DMS 273 treated with DMSO at 0.1 percent for 48 hours (cell line): ENCODE measurements at places on chromosomes 12 and 14.

DNA sequence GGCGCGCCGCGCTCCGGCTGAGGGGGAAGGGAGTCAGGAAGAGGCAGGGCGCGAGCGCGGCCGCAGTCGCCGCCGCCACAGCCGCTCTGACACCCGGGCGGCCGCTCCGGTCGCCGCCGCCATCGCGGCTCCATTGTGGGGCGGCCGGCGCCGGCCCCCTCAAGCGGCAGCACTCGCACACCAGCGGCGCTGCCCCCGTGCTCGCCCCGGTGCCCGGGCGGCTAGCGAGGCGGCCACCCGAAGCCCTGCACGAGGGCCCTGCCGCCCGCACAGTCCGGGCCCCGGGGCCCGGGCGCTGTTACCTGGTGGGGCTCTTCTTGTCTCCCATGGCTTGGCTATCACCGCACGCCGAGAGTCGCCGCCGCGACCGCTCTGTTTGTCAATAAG lies 202 bp downstream of the YAF2 start:
- DNase-seq = no peak

DNA sequence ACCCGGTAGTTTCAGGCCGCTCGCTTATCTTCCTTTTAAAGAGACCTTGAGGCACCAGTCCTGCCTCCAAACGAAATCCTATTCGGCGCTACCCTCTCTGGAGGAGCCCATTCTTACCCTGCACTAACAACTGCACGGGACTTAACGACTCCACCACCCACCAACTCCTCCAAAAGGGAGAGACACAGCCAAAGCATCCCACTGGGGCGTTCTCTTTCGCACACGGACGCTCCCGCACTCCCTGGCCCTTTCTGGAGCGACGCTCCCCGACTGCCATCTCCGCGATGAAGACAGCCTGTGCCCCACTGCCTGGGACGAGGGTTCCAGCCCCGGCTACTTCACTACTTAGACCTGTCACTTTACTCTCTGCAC lies 650 bp downstream of the GALC start:
- DNase-seq = no peak

- DNase-seq = no peak
Observed at GRCh38 chr14:90456551-90456950, 59.7 kb downstream of the CALM1 start.

- no peak for DNase-seq
Observed at GRCh38 chr12:131850856-131851559, 22.8 kb downstream of the MMP17 start.

DNA sequence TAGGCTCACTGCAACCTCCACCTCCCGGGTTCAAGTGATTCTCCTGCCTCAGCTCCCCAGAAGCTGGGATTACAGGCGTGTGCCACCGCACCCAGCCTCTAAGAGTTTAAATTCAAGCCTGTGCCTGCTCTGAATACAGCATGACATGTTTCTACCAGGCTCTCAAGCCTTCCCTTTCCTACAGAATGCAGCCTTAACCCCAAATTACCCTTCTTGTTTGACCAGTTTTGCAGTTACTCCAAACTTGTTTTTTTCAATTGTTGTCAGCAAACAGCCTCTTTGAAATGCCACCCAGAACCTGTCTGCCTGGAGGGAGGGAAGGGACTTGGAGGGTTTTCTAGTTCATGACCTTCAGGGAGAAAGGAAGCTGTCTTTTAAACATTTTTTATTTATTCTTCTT lies 15.4 kb downstream of the GLTP start:
- DNase-seq = no peak

DNA sequence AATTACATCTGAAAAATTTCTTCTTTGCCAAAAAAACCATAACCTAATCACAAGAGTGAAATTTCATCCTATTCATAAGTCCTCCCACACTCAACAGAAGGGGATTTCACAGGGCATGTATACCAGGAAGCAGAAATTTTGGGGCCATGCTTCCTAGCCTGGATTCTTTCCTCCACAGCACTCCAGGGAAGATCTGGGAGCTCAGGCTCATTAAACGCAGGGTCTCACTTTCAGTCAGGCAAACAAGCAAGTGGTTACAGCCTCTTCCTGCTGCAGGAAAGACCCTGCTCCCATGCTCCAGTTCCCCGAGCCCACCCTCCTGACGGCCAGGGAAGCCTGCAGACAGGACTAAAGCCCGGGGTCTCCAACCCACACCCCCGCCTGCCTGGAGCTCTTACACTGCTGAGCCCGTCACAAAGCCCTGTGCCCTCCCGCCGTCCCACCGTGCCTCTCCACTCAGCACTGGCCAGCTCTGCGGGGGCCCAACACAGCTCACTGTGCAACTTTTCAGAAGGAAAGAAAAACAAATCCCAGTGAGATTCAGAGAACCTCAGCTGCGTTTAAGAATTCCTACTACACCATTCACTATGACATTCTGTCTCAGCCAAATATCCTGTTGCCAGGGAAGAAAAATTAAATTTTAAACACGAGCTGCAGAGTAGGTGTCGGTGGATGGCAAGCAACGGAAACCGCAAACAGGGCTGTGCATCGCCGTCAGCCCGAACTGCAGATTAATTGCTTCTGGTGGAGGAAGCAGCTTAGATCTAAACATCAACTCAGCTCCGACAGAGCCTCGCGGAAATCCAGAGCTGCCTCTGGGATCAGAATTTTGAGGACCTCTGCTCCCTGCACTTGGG lies 106.7 kb upstream of the SFSWAP start:
- no peak for DNase-seq

- DNase-seq = no peak
Observed at GRCh38 chr14:99522457-99522891, 41.3 kb downstream of the CCNK start.

- no peak for DNase-seq
Observed at GRCh38 chr12:55972042-55972441, 1.8 kb upstream of the RAB5B start.

DNA sequence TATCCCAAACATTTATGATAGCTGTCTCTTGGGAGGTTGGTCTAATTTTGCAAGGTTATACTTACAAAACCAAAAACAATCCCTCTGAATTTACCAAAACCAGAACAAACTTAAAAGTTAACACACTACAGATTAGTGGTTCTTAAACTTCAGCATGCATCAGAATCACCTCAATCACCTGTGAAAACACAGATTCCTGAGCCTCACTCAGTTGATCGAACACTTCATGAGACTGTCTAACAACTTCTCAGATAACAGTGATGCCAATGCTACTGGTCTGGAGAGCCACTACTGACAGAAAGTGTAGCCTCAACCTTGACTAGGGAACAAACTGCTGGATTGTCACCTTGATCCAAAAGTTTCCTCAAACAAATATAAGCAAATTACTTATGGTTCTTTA lies 44.2 kb downstream of the ATP2B1 start:
- DNase-seq = no peak

GRCh38 chr12:126454581-126454980 lies 1389.3 kb downstream of the AACS start:
- DNase-seq = no peak

GRCh38 chr12:76152181-76152807 lies 67.8 kb upstream of the NAP1L1 start:
- DNase-seq = no peak

- no peak for DNase-seq
Observed at GRCh38 chr12:127480775-127481314, 786.1 kb upstream of the TMEM132C start.

GRCh38 chr12:113500306-113500675 lies 28.6 kb upstream of the LHX5 start:
- DNase-seq = no peak

DNA sequence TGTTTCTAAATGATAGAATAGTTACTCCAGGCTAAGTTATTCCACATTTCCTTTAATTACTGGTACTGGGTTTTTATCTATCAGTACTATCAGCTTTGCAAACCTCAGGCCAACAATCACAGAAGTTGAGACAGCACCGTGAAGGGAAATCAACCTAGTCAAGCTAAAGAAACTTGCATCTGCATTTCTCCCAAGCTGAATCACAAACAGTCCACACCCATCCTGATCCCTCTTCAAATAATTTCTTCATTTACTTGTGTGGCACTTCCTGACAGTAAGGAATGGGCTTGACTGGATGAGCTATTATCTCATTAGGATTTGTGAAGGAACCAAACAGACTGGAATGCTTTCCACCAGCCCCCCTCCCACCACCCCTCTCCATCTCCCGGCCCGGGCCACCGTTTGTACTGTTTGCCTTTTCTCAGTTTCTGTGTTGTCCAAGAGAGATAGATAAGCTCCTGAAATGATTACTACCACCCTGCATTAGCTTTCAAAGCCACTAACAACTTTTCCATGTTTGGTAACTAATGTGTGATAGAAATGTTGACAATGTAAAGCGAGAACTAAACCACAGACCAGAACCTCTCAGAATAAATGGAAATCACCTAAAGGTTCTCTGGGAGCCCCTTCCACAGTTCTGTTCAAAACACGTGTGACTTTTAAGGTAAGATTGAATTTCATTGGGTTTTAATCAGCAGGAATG lies 236.3 kb downstream of the SLC25A21 start:
- no peak for DNase-seq

DNA sequence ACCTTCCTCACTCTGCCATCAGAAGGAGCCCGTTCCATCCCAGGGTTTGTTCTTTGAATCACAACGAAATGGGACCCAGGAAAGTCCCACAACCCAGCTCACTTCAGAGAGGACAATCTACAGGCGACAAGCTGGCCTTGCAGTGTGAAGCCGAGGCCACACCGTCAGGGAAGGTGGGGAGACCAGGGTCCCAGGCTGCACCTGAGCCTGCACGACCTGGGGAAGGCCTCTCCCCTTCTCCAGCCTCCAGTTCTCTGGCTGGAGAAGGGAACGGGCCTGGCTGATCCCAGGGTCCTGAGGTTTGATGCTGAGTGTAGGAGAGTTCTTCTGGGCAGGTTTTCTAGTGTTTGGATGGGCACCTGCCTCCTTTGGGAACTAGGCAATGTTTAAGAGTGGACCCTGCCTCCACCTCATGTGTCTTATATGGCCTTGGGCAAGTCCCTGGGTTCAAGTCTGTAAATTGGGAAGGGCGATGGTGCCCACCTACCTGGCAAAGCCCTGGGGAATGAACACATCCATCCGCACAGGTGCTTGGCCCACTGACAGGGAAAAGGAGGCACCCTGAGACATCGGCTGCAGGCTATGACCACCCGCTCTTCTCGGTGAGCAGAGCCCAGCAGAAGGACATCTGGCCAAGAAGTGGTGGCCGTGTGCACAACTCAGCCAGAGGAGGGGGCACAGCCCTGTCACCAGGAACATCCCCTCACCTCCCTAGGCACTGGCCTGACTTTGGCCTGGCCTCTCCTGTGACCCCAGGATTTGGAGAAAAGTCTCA lies 77.9 kb upstream of the BCL11B start:
- no peak for DNase-seq

GRCh38 chr14:26775765-26776563 lies 178.1 kb upstream of the NOVA1 start:
- no peak for DNase-seq

- DNase-seq = no peak
Observed at GRCh38 chr12:86787419-86787818, 531.2 kb upstream of the MGAT4C start.

- DNase-seq = no peak
Observed at GRCh38 chr12:93670104-93670503, 7.1 kb upstream of the CRADD start.

- peak; percentile 58 for DNase-seq
Observed at GRCh38 chr14:37594238-37594970, 645 bp downstream of the FOXA1 start.

- DNase-seq = no peak
Observed at GRCh38 chr14:23612802-23613201, 23.4 kb upstream of the DHRS2 start.

DNA sequence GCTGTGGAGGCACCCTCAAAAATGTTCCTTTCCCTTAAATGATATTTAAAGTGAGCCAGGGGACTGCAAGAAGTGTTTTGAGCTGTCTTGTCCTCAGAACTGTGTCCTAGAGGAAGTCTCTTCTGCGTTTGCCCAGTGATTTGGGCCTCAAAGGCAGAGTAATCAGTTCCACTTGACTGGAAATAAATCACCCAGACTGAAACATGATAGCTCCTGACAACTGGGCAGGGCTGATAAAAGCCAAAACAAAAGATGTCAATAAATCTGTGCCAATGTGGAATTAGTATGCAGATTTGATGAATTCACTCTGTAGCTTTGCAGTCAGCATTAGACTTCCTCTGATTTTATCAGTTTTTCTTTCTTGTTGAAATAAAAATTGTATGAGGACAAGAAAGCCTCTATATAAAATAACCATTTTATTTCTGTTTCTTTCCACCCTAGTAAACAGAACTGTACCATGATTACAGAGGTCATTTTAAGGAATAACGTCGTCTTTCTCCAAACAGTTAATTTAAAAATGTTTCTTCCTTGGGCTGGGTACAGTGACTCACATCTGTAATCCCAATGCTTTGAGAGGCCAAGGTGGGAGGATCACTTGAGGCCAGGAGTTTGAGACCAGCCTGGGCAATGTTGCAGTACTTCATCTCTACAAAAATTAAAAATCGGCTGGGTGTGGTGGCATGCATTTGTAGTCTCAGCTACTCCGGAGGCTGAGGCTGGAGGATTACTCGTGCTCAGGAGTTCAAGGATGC lies 180.8 kb downstream of the ERC1 start:
- peak; percentile 59 for DNase-seq

DNA sequence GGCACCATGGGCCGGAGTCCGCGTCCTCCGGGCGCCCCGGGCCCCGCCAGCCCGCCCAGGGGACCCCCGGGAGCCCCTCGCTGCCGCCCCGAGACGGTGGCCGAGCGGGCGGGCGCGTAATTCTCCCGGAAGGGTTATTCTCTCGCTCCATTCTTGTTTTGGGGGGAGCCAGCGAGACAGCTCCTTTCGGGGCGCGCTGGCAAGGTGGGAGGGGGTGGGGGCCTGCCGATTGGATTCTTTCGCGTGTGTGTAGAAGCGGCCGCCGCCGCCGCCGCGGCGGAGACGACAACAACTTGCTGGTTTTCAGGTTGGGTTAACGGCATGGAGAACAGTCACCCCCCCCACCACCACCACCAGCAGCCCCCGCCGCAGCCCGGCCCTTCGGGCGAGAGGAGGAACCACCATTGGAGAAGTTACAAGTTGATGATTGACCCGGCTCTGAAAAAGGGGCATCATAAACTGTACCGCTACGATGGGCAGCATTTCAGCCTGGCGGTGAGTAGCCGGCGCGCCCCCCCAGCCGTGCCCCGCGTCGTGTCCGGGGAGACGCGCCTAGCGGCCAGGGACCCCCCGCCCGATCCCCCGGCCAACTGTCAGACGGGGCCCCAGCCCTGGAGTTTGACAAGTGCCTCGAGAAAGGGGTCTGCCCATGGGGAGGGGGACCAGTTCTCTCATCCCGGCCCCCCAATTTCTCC lies 755 bp downstream of the SETD1B start:
- DNase-seq = no peak

DNA sequence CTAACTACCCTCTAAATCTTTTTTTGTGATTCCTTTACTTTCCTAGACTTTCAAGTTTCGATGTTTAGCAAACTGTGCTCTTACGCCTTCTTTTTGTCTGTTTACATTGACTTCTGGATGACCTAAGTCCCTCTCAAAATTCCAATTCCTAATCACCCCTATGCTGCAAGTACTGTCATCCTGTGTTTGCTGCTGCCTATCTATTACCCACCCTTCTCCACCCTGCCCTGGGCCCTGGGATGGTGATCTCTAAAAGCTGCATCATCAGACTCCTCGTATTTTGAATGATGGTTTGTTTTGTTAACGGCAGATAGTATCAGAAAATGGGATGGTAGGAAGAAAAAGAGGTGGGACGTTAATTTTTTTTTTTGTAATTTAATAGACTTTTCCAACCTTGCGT lies 272.1 kb downstream of the DIO2 start:
- no peak for DNase-seq

GRCh38 chr14:66634876-66635275 lies 126.9 kb downstream of the GPHN start:
- DNase-seq = no peak
